Activated CD4-positive, CD25-positive, alpha-beta regulatory T cell (primary cell): ENCODE measurements at places on chromosomes 2 and 18.

DNA sequence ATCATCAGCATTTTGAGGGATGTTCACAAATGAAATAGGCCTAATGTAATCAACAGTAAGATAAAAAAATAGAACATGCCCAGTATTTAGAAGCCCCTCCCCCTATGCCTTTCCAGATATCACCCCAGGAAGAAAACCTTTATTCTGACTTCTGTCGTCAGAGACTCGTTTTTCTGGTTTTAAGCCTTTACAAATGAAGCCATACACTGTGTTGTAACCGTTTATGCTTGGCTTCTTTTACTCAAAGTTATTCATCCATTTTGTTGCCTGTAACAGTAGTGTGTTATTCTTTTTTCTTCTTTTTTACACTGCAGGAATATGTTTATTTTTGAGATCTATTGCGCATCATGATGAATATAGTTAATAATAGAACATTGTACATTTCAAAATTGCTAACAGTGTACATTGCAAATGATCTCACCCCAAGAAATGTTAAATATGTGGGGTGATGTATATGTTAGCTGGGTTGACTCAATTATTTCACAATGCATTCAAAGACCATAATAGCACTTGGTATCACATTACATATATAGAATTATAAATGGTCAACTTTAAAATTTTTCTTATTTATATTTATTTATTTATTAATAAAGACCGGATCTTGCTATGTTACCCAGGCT lies 28.1 kb upstream of the PNPT1 start:
- no peak for DNase-seq

GRCh38 chr2:112253261-112253815 lies 1.5 kb downstream of the ZC3H8 start:
- DNase-seq: no peak

DNA sequence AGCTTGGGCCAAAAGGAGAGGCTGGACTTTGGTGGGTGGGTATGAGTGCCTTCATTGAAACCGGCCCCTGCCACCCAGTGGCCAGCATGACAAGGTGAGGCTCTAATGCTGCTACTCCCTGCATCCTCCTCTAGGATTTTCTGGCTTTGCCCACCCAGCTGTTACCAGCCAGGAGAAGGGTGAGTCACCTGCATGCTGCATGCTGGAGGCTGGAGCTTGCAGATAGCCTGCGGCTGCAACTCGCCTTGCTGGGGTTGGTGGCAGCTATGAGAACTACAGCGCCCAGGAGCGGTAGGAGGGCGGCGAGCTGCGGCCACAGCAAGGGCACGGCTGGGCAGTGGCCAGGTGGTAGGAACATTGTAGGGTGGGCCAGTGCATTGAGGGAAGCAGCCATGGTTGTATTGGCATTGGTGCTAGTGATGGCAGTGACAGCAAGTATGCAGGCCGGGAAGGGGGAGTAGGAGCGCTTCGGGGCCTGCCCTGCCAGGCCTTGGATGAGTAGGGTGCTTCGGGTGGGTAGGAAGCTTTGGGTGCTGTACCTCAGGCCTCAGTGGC lies 75.4 kb upstream of the SLC35G4 start:
- DNase-seq: no peak

DNA sequence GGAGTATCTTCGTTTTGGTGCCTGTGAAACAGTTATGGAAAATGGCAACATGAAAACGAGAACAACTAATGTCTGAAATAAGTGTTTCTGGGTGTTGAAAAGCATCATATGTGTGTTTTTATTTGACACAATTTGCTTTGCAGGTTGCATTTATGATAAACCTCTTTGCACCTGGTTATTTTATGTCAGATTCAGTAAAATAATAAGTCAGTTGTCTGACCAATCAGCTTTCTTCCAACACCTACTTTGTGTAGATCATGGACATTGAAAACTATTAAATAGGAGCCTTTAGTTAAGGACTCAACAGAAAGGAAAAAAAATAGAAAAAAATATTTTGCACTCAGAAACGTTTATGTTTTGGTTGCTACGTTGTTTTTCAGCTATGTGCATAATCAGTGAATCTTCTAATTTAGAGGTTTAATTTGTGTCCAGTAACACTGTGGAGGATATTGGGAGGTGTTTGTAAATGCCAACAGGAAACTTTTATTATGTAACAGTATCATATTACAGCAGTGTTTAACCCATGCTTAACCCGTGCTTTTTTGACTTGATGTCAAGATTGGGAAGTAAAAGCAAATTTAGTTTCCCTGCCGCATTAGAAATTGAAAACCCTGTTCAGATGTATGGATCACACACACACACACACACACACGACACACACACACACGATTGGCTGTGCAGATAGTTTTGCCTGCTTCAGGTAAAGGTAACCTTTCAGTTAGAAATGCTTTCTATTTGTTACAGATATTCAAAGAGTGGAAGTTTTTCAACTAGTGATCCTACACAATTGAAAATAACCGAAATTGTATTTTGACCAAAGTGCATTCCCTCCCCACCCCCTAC lies 2.6 kb downstream of the PKP4 start:
- no peak for DNase-seq

GRCh38 chr2:38498045-38498481 lies 104.7 kb downstream of the HNRNPLL start:
- no peak for DNase-seq

DNA sequence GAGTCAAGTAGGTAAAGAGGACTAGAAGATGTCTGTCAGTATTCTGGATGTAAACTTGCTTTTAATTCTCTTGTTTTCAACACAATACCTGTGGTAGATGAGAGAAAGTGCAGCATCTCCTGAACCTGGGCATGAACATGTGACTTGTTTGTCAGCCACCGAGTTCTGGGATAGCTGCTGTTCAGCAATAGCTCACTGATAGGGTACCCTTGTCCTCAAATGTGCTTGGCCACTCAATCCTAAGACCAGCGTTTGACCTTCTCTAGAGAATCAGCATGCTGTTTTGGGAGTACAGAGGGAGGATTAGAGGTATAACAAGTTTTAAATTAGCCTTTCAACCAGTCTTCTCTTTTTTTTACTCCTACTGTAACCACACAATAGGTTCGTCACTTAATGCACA lies 23.2 kb downstream of the RPIA start:
- DNase-seq: no peak

DNA sequence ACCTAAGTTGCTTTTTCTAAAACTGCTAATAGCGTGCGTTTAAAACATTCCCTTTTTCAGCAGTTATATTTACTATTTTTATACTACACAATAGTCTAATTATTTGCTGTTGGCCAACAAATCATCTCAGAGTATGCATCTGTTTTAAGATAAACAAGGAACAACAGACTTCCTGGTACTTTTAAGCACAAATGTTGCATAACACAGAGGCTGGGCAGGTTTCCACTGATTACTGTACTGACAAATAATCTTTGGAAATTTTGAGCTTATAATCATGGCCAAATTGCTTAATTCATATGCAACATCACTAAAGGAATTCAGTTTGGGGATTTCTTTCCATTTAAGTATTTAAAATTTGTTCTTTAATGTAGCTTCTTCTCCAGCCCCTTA lies 737.4 kb upstream of the SALL3 start:
- no peak for DNase-seq

GRCh38 chr2:159609811-159610549 lies 6.4 kb downstream of the BAZ2B start:
- DNase-seq: no peak

- DNase-seq: no peak
Observed at GRCh38 chr2:105828558-105828957, 83.8 kb downstream of the NCK2 start.

- no peak for DNase-seq
Observed at GRCh38 chr2:144082327-144082726, 437.6 kb downstream of the ZEB2 start.

DNA sequence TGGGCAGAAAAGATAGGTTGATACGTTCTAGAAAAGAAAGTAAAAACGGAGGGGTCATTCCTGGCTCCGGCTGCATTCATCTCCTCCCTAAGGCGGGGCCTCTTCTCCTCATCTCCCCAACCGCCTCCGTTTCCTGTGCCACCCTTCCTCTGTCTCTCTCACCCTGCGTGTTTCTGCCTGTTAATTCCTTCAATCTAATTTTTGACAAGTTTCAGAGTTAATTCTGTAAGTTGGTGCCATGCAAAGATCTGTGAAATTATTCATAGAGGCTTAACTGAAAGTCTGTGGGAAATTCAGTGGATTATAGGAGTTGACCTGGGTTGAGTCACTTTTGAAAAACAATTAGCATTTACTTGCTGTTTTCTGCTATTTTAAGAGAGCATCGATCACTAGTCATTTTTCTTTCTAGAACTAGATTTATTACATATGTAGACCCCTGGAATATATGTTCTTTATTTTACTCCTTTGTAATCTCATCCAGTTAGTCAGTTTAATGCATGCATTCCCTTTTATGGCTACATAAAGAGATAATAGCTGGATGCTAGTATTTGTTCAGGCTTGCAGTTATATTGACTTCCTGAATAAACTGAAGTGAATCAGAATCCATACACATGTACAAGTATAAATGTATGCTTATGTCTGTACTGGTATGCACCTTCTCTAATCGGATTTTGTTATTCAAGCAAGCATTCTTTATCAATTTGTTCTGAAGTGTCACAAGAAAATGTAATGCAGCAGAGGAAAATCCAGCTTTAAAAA lies 91.1 kb downstream of the EML6 start:
- no peak for DNase-seq

GRCh38 chr2:120748310-120748709 lies 12.6 kb downstream of the GLI2 start:
- no peak for DNase-seq
